Activated CD8-positive, alpha-beta T cell treated with anti-CD3 and anti-CD28 coated beads for 36 hours (primary cell): ENCODE measurements at places on chromosomes 6 and 20. TPM values are rescaled to one million over a fixed set of nuclear protein-coding genes. Genes with fewer than 3 reads are reported as not detected.

- no peaks in the 10 kb centered on the region for H3K36me3 ChIP-seq
- no peaks in the 10 kb centered on the region for H3K4me1 ChIP-seq
- H3K27ac ChIP-seq: no peak overlapping the region
- H3K4me3 ChIP-seq: no peak overlapping the region
- no peak for DNase-seq
Measured at GRCh38 chr20:54165014-54165413, 8.8 kb downstream of the CYP24A1 start.

The PACRG gene
- total RNA-seq: not detected

GRCh38 chr6:54958446-54958845, 111.9 kb downstream of the FAM83B start:
- no peak overlapping the region for H3K4me3 ChIP-seq
- no peaks in the 10 kb centered on the region for H3K36me3 ChIP-seq

- no peaks in the 10 kb centered on the region for H3K36me3 ChIP-seq
- H3K4me1 ChIP-seq: no peaks in the 10 kb centered on the region
- H3K27ac ChIP-seq: no peak overlapping the region
Measured at GRCh38 chr20:8879669-8880068, 189.2 kb upstream of the PLCB4 start.

The TNFAIP3 gene
- 399 TPM for total RNA-seq

The ALDH8A1 gene
- total RNA-seq: 1.6 TPM

- no peaks in the 10 kb centered on the region for H3K27me3 ChIP-seq
- H3K27ac ChIP-seq: no peak overlapping the region
- no peaks in the 10 kb centered on the region for H3K36me3 ChIP-seq
- H3K4me1 ChIP-seq: no peaks in the 10 kb centered on the region
- H3K4me3 ChIP-seq: no peak overlapping the region
Measured at GRCh38 chr20:35207950-35208611, 18.4 kb upstream of the MMP24 start.
